Eye (tissue), 1 donor: ENCODE measurements at places on chromosomes 4 and X.
A peak's percentile ranks its signal among the peaks of the same experiment; 100 is the strongest.

DNA sequence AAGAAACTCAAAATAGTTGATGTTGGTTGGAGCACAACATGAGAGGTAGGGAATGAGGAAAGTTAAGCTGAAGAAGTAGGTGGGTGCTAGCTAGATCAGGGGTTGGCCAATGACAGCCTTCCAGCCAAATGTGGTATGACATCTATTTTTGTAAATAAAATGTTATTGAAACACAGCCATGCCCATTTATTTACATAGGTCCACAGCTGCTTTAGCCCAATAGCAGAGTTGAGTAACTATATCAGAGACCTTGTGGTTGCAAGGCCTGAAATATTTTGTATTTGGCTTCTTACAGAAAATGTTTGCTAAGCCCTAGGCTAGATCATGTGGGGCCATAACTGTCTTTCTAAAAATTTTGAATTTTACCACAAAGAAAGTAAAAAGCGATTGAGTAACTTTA lies 234.9 kb upstream of the CTSO start:
- no peak for DNase-seq

DNA sequence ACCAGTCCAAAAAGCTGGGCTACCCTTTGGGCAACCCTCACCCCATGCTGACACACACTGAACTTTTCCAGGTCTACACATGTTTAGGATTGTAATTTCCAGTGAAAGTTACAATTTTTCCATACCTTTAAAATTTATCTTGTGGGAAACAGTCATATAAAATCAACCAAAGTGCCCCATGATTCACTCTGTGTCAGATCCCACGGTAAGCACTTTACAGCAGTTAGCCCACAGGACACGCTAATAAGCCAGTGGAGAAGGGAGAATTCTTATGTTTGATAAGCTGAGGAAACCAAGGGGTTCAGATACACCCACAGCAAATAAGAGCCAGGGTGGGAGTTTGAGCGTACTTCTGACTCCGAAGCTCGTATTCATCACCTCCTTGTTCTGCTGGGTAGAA lies 72.4 kb upstream of the TBL1X start:
- no peak for DNase-seq

DNA sequence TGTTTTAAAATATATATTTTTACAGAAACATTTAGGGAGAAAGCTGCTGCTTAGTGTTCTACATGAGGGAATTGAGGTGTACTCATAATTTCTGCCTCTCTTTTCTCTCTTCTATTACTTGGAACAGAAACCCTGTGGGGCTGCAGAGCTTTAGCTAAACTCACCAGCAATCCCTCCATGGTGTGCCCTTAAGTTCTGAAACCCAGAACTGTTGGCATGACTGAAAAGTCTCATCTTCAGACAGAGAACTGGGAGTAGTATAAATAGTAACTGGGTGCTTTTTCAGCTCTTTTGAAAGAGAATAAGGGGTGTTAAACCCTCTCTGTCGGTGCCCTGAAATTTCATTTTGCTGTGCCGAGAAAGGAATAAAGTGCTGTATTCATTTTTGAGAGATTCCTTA lies 294.9 kb upstream of the BOD1L1 start:
- no peak for DNase-seq

DNA sequence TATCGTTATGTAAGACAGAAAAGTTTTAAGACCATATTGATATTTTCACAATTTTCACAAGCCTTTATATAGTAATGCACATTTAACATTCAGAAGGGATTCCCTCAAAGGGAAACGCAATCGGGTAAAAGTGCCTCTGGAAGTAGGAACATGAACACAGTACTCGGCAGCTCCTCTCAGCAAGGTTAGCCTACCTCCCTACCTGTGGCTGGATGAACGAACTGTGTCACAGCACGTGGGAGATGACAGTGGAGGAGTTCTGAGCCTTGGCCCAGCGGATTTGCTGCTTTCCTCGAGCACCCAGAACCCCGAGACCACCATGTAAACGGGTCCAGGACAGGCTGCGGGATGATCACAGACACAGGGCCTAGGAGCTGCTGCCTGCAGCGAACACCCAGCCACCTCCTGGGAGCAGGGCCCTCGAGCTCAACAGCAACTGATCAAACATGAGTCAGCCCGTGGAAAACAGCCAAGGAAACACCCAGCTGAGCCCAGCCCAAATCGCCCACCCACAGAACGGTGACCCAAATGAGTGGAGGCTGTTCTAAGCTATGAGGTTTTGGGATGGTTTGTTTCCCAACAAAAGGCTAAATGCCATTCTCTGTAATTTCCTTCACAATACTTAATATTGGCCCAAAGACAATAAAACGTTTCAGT lies 30.4 kb downstream of the FAT1 start:
- no peak for DNase-seq

DNA sequence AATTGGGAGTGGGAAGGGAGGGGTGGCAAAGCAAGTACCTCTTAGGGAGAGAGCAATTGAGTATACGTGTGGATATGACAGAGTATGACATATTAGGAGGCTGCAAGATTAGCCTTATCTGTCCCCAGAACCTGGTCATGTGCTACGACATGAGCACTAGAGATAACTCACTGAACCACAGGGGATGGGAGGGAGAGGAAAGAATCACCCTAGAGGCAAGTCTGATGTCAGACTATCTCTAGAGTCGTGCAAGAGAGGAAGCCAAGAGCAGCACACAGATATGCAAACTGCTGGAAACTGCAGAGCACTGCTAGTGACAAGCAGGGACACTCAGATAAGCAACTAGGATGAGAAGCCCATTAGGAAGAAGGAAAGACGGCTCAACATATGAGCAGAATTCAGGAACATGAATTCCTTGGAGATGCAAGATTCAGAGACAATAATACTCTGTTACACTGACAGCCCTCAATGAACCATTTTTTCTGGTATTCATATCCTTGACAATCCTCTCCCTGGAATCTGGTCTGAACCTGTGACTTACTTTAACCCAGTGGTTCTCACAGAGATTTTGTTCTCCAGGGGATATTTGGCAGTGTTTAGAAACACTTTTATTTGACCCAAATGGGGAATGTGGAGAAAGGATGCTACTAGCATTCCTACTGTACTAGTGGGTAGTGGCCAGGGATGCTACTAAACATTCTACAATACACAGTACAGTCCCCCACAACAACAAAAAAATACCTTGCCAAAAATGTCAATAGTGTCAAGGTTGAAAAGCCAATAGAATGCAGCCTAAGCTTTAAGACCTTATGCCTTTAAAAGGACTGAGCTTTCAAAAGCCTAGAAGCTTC lies 84.0 kb upstream of the BMP2K start:
- DNase-seq = no peak

GRCh38 chr4:6120361-6120760 lies 80.0 kb downstream of the JAKMIP1 start:
- no peak for DNase-seq

GRCh38 chrX:123185721-123186120 lies 1.6 kb downstream of the GRIA3 start:
- peak; percentile 21 for DNase-seq

- no peak for DNase-seq
Observed at GRCh38 chrX:134692990-134693389, 34.7 kb upstream of the PLAC1 start.

DNA sequence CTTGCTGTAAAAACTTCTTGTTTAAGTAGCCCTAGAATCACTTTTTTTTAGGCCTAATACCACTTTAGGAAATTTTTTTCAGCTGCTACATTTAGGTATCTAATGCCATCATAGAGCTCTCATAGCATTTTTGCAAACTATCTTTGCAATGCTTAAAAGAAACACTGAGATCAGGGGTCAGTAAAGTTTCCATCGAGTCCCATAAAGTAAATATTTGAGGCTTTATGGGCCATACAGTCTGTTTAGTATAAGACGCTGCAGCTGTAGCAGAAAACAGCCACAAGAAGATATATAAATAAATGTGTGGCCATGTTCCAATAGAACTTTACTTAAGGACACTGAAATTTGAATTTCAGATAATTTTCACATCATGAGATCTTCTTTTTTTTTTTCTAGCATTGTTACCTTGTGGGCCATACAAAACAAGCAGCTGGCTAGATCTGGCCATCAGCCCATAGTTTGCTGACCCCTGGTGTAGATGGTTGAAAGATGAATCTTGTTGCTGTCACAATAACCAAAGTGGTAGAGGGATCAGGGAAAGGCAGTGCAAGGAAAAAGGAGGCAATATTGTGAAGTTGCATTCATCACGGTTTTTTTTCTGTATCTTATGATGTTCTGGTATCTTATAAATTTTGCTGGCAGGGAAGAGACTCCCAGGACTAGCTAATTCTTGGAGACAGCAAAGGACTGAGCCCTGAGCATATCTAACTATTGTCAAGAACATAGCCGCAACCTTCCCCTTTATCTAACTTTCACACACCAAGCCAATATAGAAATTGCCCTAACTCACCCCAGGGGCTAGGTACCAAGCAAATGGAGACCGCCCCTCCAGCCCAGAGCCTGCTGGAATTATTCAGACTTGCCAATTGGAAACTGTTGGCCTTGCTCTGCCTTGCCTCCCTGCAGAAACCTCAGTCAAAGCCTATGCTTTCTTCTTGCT lies 46.6 kb downstream of the RASGEF1B start:
- no peak for DNase-seq

- peak; percentile 45 for DNase-seq
Observed at GRCh38 chr4:21470535-21470934, 478.0 kb downstream of the KCNIP4 start.

DNA sequence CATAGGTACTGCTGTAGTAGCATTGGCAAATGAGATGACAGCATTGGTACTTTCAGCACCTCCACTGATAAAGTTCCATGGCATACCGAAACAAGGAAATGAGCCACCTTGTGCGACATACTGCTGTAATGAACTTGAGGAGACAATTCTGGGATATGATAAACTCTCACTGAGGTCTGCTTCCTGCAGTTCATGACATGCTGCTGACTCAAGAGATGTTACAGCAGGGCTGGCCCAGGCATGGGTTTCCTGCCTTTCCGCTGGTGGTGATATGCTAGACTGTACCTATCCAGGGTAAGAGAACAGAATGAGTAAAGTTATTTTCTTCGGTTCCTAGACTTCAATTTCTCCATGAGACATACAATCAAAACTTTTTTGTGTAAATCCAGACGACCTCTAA lies 17.1 kb downstream of the BEND2 start:
- DNase-seq = no peak
